Stimulated activated CD4-positive, alpha-beta T cell treated with anti-CD3 and anti-CD28 coated beads, TNF-alpha, amount 100 ng/mL, for 48 hours (primary cell): ENCODE measurements at places on chromosomes 2 and 18.

DNA sequence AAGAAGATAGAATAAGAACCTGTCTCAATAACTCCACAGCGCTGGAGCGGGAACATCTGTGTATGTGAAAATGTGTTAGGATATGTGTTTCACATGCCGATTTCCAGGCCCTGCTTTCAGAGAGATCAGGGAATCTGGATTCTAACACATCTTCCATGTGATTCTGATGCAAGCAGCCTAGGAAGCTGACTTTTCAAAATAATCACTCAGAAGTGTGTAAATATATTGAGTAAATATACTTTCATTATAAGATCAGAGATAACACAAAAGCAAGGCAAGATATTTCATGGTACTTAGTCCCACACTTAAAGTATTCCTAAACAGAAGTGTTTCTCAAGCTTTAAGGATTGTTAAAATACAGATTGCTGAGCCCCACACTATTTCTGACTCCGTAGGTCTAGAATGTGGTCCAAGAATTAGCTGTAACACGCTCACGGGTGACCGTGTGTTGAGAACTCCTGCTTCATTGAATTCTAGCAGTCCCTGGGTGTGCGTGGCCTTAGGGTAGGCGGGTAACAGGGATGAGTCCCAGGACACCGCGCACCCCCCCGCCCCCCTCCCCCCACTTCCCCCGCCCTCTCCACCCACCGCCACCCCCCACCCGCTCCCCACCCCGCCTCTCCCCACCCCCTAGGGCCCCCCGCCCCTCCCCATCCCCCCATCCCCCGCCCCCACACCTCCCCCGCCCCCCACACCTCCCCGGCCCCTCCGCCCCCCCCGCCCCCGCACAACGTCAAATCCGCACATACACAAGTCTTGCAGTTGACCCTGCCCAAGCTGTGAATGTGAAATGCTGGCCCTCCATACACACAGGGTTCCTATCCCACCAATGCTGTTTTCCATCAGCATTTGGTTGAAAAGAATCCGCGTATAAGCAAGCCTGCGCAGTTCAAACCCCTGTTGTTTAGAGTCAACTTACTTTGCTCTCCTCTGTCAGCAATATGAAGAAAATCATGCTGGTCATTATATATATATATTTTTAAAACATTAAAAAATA is 94.2 kb upstream of the SLC39A10 start:
- no peak for DNase-seq

DNA sequence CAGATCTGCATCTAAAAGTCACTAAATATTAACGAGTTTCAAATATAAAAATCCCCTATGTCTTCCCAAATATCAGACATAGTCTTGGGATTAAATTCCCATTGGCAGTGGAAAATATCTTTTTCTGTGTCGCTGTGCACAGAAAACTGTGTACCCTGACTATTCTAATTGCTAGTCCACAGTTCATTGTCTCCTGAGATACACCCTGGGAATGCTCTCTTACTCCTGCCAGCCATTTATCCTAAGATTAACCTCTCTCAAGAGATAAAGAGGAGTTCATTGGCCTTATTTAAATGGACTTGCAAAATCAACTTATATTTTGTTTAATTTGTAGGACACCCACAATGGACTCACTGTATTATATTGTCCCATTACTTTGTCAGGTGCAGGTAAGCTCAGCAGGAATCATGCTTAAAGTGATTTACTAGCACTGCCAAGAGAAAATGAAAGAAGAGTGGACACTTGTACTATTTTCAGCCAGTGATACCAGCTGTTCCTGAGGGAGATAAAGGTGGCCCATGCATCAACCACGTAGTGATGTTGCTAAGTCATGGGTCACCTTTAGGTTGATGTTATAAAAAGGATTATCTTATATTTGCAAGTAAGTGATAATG is 553.8 kb downstream of the PIK3C3 start:
- DNase-seq: no peak

DNA sequence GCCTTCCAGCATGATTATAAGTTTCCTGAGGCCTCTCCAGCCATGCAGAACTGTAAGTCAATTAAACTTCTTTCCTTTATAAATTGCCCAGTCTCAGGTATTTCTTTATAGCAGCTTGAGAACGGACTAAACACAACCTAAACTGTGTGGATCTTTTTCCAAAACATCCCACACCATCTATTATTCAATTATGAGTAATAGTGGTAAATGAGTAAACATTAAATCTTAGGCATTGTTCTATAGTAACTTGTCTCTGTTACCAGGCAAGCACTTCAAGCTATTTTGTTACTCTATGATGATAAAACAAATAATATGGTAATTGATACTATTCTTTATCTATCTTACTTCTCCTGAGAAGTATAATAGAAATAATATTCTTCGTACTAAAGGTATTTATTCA is 536.9 kb upstream of the CHAC2 start:
- DNase-seq: no peak

GRCh38 chr2:15940661-15941480 is 521 bp downstream of the MYCN start:
- no peak for DNase-seq

DNA sequence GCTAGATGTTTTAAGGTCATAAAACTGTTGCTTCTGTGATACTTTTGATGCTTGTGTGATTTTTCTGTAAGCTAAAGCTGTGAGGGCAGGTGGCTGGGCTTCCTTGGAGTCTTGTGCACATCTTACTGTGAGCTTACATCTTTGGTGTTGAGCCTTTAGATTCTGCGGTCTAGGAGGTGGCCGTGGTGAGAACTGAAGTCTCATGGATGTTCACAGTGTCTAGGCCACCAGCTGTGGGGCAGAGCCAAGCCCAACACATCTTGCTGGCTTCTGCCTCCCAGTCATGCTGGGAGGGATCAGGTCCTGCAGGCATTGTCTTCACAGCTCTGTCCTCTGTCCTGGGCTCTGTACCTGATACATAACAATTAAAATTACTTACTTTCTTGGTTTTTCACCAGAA is 219.7 kb upstream of the HS6ST1 start:
- DNase-seq: no peak

DNA sequence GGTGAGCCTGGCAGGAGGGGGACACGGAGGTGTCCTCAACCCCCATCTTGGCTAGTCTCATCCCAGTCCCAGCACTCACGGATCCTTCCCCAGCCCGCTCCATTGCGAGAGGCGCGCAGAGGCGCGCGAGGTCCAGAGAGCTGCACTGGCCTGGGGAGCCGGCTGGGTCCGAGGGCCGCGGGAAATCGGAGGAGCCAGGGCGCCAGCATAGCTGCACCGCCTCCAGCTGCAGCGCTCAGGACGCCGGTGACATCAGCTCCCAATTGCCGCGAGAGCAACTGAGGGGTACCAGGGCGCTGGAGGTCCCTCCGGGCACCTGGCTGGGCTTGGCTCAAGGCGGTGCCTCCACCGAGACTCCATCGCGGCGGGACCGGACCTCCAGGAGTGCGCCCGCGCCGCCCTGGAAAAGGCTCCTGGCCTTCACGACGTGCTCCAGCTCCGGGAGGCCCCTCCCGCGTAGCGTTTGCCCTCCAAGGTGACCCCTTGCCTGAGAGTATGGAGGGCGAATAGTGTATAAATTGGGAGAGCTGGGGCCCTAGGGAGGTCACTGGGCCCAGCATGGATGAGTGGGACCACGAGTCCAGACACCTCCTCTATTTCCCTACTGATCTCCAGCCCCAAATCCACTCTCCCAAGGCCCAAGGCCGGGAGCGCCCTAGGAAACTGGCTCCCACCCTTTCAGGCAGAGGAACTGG is 5.5 kb downstream of the RTKN start:
- no peak for DNase-seq

GRCh38 chr2:206164261-206164862 is 4.7 kb downstream of the EEF1B2 start:
- no peak for DNase-seq

GRCh38 chr2:117537032-117537431 is 277.5 kb upstream of the DDX18 start:
- DNase-seq: no peak

DNA sequence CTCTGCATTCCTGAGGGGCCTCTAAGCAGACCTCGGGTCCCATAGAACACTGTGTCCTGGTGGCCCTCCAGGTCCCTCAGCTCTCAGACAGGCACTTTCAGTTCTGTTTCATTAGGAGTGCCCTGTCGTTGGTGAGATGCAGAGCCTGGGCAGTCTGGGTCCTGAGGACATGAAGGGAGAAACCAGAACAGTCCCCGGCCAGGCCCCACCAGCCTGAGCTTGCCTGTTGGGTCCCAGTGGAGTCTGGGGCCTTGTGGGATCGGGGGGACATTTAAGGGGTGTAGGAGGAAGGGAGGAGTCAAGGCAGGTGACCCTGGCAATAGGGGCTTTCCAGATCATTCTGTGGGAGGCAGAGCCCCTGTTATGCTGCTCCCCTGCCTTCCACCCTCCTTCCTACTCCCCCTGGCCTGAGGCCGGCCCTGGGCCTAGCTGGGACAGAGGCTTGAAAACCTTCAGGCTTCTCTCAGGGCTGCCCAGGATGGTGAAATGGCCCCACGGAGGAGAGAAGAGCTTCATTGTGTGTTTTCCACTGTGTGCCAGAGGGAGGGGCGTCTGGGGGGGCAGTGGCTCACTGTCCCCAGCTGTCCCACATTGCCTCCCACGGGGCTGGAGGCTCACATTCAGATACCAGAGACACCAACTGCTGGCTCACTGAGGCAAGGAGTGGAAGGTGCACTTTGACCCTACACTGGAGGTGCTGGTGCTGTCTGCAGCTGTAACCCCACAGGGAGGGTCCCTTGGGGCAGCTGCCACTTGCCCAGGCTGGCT is 26.6 kb upstream of the CATIP start:
- DNase-seq: no peak

DNA sequence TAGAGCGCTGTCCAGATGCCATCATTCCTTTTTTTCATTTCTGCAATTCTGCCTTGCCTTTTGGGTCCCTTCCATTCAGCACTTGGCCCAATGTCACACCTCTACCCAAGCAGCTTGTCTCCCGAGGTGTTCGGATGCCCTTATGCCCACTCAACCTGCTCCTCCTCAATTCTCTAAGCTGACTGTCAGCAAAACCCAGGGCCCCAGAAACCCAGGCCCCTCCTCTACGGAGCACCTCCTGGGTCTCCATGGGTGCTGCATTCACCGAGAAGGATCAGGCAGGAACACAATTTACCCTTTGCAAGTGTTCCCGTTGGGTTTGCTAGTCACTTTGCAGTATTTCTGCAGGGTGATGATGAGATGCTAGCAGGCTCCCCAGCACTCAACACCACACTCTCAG is 86.7 kb upstream of the RAB6C start:
- no peak for DNase-seq

- DNase-seq: no peak
Observed at GRCh38 chr18:56326336-56327072, 311.9 kb downstream of the TXNL1 start.

DNA sequence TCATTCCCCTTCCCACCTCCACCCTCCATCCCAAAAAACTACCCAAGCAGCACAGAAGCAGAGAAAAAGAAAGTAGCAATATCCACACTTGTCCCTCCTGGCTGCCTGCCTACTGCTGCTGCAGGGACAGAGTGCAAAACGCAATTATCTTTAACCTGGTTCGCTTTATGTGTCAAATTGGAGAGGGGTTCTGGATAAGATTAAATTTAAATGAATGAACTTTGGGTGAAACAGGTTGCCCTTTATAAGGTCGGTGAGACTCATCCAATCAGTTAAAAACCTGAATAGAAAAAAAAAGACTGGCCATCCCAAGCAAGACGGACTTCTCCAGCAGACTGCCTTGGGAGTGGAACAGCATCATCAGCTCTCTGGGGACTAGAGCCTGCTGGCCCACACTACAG is 62.6 kb downstream of the ANKRD44 start:
- DNase-seq: no peak

- no peak for DNase-seq
Observed at GRCh38 chr2:123073956-123074355, 951.1 kb upstream of the CNTNAP5 start.

DNA sequence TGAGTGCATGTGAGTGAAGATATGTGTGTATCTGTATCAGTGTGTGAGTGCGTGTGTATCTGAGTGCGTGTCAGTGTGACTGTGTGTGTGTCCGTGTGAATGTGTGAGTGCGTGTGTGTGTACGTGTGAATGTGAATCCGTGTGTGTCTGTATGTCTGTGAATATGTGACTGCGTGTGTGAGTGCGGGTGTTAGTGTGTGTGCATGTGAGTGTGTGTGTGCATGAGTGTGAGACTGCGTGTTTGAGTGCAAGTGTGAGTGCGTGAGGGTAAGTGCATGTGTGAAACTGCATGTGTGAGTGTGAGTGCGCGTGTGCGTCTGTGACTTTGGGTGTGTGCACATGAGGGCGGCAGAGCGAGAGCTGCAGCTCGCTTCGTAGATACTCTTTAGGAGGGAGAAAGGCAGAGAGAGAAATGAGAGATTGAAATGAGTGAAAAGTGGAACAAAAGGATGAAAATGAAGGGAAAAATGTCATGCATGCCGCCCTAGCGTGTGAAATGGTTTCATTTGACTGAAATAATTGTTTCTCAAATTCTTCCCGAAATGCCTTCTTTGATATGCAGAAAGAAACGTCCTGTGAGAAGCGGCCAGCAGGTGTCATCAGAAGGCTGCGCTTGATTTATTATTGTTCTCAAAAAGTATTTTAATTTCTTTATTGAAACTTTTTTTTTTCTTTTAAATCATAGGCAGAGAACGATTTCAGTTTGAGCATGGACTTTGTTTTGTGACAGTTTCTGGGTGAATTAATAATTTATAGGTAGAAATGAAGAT is 25.6 kb downstream of the ZNF407 start:
- no peak for DNase-seq

- DNase-seq: peak; percentile 60
Observed at GRCh38 chr2:100142393-100142792, at the start of gene AFF3. Gene AFF3 (minus strand): TSS chr2:100142590. CDS start chr2:100104454, 38,136 bp downstream.

DNA sequence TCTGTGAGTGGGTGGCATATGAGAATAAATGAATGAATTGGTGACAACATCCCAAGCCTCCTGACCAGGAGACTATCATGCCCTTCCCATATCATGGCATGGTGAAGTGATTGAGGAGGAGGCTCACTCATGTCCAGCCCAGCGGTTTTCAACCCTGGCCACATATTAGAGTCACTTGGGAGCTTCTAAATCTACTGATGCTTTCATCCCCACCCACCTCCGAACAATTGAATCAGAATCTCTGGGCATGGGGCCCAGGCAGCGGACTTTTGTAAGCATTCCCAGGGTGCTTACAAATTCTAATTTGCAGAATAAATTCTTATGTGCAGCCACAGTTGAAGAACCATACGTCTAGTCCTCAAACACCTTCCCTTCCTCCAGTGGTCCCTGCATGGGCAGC is 81.7 kb upstream of the SEC11C start:
- DNase-seq: no peak

GRCh38 chr18:76803413-76803812 is 18.9 kb upstream of the ZNF236 start:
- no peak for DNase-seq

- DNase-seq: no peak
Observed at GRCh38 chr2:46804794-46805193, 110.8 kb downstream of the MCFD2 start.

- DNase-seq: no peak
Observed at GRCh38 chr18:58212274-58212673, 168.2 kb downstream of the NEDD4L start.

DNA sequence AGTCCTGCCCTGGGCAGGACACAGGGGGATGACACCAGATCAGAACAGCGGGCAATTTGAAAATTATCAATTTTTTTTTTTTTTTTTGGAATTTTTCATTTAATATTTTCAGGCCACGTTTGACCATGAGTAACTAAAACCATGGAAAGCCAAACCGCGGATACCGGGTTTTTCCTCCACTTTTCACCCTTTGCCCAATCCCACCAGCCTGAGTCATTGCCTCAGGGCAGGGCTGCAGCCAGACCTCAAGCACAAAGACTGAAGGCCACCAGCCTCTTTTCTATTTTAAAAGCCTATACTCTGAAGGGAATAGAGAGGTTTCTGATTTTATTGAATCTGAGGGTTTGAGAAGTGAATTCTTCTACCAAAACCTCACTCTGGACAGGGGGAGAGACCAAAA is 381.1 kb downstream of the IRS1 start:
- DNase-seq: no peak

GRCh38 chr2:63023444-63023843 is 27.2 kb upstream of the OTX1 start:
- no peak for DNase-seq
